ENCODE measurements at places on chromosomes 6 and 20.

DNA sequence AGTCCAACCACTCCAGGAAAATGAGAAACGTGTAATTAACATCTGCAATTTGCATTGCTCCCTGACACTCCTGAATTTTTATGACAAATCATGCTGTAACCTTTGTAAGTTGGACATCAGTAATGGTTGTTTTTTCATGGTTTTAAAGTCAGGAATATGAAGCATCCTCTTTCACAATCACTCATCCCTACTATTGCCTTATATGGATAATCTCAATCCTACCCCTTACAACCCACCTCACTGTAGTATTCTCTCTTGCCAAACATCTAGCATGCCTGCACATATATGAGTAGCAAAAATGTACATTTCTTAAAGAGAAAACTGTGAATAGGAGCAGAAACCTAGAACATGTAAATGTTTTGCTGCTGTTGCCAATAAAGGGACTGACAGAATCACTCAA, 729.5 kb downstream of the KIF16B start:
- no peak for DNase-seq

- DNase-seq: no peak
Observed at GRCh38 chr6:2918936-2919335, 15.8 kb upstream of the SERPINB9 start.

DNA sequence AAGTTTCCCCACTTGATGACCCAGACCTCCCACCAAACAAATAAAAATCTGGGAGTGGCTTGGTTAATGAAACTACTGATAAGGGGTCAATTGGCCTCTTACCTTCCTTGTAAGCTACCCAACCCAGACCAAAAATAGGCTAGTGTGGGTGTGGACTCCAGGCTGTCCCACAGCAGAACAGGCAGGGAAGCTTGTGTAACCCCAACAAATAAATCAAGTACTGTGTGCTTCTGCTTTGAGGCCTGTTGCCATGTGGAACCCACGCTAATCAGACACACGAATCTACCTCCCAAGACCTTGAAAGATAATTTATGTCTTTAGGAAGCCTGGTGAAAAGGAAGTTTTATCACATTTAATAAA, 33.7 kb upstream of the PAQR8 start:
- DNase-seq: no peak

- DNase-seq: no peak
Observed at GRCh38 chr6:31639449-31639861, 13.0 kb downstream of the BAG6 start.

GRCh38 chr6:39876111-39876510, 58.2 kb downstream of the MOCS1 start:
- DNase-seq: no peak

- DNase-seq: no peak
Observed at GRCh38 chr6:135527960-135528249, 30.4 kb upstream of the AHI1 start.

- DNase-seq: no peak
Observed at GRCh38 chr6:100663219-100663863, 198.6 kb upstream of the SIM1 start.

GRCh38 chr20:25081065-25081729, 744 bp downstream of the VSX1 start:
- peak; percentile 25 for DNase-seq

DNA sequence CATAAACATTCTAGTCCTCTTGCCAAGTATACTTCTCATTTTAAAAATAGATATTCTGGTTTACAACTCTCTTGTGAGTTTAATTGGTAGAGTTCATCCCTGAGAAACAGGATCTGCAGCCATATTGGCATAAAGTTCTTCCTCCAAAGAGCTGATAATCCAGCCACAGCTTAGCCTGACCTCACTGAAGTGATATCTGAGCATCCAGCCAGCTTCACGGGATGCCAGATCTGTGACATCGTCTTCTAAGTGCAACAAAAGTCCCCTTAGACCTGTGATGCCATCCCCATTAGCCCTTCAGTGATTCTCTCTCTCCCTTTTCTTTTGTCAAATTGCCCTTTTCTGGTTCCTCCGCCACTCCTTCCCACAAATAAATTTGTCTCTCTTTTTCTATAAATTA, 180.6 kb upstream of the STXBP5 start:
- no peak for DNase-seq

DNA sequence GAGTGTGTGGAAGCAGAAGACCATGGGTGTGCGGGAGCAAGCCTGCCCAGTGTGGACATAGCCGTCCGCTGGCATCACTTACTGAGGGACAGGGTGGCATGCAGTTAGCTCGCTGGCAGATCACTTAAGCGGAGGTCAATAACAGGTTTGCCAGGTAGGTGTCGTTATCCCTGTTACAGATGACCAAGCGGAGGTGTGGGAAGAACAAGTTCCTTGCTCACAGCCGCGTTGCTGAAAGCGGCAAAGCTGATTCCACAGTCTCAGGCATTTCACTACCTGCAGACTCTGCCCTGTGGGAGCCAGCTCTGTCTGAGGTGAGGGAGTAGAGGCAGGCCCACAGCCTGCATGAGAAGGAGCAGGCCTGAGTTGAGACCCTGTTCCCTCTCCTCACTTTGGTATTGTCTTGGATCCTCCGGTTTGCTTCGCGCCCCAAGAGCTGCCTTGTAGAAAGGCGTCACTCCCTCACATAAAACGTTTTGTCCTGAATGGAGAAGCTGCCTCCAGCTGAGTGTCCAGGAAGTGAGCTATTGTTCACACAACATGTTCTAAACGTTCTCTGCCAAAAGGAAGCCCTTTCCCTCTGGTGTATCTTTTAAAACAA, 96.9 kb downstream of the TCP11 start:
- no peak for DNase-seq

GRCh38 chr6:149851461-149852110, 12.6 kb downstream of the LRP11 start:
- DNase-seq: no peak

- no peak for DNase-seq
Observed at GRCh38 chr6:1315201-1315559, 3.3 kb downstream of the FOXQ1 start.

GRCh38 chr6:168506460-168506859, 65.5 kb downstream of the SMOC2 start:
- no peak for DNase-seq

DNA sequence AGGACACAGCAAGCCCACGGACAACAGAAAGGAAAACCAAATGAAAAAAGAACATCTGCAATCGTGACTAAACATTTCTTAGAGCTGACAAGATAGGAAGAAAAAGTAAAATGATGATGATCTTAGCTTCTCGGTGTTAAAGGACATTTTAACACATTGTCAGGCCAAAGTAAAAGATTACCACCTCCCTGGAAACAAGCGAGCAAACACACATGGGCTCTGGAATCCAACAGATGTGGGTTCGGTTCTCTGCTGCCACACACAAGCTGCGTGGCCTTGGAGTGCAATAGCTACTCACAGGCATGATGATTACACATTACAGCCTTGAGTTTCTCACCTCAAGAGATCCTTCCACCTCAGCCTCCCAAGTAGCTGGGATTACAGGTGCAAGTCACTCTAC, 7.5 kb upstream of the AAR2 start:
- no peak for DNase-seq

GRCh38 chr20:57907131-57908000, 197.6 kb upstream of the PMEPA1 start:
- no peak for DNase-seq

DNA sequence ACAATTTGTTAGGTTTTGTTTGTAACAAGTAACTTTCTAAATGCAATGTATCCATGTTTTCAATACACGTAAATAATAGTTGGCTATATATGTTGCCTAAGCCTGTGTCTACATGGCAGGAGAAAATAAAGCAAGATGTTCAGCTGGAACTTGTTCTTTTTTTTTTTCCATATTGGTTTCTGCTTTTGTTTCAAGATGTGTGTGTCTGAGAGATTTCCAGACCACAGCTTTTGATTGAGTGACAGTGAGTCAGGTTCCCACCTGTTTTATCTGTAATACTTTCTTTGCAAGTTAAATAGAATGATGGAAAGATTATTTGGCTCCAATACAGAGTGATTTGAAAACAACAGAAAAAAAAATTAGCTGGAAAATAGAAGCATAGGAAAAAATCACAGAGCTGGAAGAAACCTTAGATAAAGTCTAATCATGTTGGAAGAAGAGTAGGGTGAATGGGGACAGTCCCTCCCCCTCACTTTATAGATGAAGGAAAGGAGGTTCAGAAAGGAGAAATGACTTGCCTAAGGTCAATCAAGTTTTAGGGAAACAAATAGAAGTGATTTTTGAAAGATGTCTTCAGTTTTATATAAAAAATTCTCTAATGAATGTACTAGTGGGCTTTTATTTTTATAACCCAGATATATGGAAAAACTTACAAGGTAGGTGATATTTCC, 150.9 kb upstream of the STMND1 start:
- DNase-seq: no peak

GRCh38 chr6:16840725-16841124, 79.5 kb upstream of the ATXN1 start:
- no peak for DNase-seq

- DNase-seq: no peak
Observed at GRCh38 chr6:117265410-117266256, at the start of gene VGLL2. VGLL2 (plus strand) TSS chr6:117265558; CDS start chr6:117265764, 206 bp downstream.

DNA sequence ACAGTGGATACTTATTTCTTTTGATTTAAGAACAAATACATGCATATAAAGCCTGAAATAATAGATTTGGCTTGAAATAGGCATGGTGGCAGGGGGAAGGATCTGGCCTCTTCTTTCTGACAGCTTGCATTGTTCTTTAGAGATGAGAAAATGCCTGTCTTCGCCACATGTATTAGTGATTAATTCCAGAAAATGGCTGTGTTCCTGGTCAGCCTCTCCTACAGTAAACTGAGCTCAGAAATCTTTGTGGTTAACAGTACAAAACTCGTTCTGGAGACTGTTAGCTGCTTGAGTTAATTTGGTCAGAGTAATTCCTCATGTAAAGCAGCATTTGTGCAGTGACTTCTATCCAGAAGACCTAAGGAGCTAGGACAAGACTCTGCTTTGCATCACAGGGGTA, 151.5 kb downstream of the EYA4 start:
- DNase-seq: no peak

DNA sequence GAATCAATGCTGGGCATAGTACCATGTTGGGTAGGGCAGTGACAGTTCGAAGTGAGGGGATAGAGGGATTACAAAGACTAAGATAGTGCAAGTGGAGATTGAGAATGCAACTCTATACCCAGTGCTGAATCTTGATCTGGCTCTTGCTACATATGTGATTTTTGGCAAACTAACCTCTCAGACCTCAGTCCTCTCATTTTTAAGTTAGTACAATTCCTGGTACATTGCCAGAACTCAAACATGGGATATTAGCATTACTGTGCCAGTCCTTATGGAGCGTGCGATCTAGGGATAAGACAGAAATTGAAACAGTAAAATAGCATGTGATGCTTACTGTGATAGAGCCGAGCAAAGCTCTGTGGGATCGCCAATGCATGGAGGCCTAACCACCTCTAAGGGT, 188.4 kb downstream of the MTFR2 start:
- no peak for DNase-seq

DNA sequence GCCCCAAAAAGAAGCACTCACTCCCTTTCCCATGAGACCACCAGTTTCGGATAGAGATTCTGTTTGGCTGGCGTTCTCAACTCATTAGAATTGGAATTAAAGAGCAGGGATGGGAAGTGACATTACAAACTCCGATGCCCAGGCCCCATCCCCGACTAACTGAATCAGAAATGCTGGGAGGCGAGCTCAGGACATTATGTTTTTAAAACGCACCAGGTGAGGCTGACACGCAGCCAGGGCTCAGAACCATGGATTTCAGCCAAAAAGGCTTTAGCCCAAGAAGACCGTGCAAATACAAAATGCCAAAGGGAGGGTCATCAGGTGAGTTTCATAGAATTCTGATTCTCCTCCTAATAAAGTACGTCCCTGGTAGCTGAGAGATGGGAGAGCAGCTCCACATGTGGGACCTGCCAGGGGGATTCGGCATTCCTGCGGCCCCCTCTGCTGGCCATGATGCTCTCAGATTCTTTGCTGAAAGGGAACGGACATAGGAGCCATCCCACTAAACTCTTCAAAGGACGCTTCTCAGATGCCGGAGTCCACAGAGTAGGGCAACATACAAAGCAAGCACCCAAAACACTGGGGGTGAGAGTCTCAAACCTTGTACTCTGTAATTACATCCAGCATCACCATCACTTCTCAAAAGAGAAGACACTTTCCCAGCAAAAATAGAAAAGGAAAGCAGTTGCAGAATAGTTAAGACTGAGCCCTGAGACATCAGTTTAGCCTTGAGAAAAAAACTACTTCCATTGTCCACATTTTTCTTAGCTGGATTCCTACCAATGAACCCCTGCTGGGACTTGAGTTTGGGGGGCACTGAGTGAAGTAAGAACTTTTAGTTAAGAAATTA, 205.2 kb downstream of the BMP7 start:
- peak; percentile 3 for DNase-seq

DNA sequence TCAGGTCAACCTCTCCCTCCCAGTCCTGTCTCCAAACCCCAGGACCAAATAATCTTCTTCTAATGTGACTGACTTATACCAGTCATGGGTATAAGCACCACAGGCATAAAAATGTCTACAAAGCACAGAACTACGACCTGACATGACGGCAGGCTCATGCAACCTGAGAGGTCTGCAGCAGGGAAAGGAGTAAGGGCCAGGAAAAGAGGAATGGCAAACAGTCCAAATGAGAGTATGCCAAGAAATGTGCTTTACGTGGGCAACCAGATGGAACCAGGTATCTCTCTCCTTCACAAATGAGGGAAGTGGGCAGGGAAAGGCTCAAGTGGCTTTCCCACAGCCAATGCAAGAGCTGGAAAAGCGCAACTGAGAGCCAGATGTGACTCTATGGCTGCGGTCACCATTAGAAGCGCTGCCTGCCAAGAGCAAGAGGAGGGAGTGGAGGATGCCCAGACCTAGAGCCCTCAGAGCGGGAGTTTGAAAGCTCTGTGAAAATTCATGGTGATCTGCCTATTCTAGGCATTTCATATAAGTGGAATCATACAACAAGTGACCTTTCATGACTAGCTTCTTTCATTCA, 6.0 kb downstream of the APMAP start:
- no peak for DNase-seq

- no peak for DNase-seq
Observed at GRCh38 chr6:82385961-82386360, 22.3 kb downstream of the TPBG start.

- DNase-seq: no peak
Observed at GRCh38 chr6:149896491-149896890, 1.4 kb downstream of the RAET1E start.

DNA sequence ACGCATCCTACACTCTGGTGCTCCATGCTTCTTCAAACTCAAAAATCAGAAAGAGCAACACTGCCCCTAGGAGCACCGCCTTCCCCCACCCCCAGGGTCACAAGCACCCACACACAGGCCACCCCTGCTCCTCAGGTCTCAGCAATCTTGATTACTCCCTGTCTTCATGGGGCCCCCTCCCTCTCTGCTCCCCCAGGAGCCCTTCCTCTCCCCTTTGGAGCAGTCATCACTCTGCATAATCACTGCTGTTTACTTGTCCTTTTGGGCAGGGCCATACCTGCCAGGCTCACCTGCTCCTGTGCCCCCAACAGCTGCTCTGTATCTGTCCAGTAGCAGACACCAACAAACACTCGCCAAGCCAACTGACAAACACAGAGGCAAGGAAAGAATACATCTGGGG, 7.6 kb upstream of the SYNDIG1 start:
- DNase-seq: no peak

Measured in erythroblast (primary cell).